ENCODE measurements at places on chromosomes 7 and 10.

- no peak for DNase-seq
These were observed 139.0 kb upstream of the FZD8 start for GRCh38 chr10:35780970-35781642.

GRCh38 chr7:49812534-49812933 is 39.1 kb downstream of the VWC2 start:
- DNase-seq: no peak

DNA sequence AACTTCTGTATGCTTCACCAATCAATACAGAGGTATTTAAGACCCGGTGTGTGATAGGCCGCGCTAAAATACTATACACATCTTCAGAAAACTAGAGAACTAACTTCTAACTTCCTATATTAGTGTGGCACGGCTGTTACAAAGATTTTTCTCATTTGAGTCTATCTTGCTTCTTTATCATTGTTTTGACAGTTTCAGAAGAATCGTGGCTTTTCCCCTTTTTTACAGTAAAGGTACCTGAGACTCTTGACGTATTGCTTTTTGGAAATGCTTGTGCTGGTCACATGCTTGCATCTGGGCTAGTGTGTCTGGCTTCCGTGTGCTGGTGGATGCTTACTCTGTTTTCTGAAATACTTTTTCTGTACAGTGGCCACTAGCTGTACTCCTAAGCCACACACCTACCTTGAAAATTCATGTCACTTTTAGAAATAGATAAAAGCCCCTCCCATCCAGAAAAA is 12.7 kb downstream of the IKZF1 start:
- DNase-seq: peak; percentile 51

GRCh38 chr7:135164357-135165061 is 6.0 kb downstream of the CYREN start:
- DNase-seq: no peak

- no peak for DNase-seq
These were observed 45.2 kb upstream of the EXOC4 start for GRCh38 chr7:133207687-133208086.

GRCh38 chr7:88401009-88401623 is 94.4 kb upstream of the STEAP4 start:
- DNase-seq: no peak

DNA sequence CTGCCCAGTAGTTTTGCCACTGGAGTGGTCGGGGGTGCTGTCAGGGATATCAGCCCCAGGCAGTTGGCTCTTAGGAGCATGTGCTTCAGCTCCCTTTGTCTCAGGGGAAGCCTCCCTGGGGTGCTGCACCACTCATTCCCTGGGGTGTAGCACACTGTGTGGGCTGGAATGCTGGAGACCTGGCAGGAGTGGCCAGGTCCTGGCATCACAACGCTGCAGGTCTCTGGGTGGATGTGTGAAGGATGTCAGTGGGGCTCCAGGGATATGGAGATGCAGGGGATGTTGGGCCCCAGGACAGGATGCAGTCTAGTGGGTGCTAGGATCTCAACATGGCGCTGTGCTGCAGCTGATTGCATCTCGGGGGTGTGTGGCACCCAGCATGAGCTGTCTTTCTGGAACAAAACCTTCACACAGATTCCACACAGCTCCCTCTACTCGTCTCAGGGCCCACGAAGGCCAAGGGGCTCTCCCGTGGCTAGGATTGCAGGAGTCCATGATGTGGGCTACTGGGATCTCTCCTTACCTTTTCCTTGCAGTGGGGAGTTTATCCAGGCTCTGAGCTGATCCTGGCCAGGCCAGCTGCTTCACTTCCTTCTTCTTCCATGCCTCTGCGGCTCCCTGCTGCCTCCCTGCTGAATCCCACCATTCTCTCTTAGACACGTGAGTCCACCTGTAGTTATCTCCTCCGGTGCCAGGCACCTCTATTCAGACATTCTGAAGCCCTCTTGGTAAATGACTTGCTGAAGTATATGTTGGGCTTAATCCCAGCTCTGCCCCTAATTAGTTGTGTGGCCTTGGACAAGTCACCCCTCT is 295.1 kb downstream of the RPS24 start:
- DNase-seq: no peak

DNA sequence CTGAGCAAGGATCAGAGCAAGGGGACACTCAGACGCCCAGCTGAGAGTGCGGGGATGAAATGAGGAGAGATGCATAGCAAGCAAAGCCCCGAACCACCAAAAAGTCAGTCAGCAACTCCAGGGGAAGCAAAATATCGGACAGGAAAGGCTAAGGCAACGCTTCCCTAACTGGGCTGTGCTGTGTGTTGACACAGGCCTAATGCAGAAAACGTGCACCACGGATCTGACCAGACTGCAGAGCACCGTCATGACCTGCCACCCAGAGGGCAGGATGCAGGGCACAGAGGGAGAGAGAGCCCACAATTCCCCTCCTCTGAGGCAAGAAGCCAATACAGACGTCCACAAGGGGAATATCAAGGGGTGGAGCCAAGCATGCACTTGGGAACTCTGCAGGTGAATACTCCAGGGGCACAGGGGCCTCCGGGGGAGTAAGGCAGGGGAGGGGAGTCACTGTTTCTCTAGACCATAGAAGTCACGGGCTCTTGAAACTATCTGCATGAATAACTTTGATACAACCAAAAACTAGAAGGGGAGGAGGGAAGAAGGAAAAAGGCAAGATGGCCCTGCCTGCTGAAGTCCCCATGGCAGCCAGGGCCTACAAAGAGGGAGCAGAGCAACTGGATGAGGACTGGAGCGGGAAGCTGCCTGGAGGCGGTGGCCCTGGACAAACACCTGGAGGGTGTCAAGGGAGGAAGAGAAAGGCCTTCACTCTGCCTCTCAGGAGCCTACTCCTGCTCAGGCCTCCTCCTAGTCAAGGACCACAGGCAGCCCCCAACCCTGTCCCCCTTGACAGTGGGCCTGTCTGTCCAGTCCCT is 26.2 kb downstream of the GRID1 start:
- DNase-seq: no peak

- no peak for DNase-seq
These were observed 21.2 kb downstream of the ZNF680 start for GRCh38 chr7:64541438-64542359.

GRCh38 chr7:1101563-1102431 is 13.9 kb downstream of the GPER1 start:
- DNase-seq: no peak

DNA sequence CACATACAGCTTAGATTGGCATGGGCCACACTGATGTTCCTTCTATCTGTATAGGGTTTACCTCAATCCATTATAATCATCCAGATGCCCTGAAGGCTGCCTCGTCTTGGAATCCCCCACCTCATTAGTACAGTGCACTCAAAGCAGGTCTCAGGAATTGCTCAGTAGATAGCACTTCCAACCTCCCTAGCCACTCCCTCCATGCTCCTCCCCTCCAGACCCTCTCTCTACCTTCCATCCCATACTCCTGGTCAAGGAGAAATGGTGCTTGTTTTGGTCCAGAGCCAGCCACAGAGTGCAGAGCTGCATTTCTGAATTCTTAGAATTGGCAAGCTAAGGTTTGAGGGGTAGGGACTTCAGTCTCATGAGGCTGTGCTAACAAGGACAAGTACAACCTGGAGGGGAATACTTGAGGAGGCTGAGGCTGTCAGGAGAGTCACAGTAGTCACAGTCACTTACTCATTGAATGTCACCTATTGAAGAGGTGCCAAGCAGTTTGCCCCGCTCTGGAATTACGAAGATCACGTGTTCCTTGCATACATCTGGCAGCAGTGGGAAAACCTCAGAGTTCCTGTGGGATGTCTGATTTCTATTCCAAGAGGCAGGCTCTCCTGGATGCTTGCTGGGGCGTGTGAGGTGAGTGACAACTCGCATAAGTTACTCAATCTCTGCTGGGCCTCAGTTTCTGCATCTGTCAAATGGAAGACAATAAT is 60.7 kb upstream of the ZNF746 start:
- DNase-seq: no peak

DNA sequence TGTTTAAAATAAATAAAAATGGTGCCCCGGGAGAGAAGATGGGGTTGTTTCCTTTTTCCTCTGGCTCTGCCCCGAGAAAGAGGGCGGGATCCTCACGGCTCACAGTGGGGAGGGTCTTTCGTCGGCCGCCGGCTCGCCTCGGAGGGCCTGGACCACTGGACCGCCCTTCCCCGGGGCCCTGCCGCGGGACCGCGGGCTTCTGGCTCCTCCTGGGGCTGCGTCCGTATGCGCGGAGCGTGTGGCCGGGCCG is 3.5 kb upstream of the IGF2BP3 start:
- DNase-seq: no peak

GRCh38 chr10:78628976-78629375 is 439.8 kb upstream of the ZMIZ1 start:
- no peak for DNase-seq

DNA sequence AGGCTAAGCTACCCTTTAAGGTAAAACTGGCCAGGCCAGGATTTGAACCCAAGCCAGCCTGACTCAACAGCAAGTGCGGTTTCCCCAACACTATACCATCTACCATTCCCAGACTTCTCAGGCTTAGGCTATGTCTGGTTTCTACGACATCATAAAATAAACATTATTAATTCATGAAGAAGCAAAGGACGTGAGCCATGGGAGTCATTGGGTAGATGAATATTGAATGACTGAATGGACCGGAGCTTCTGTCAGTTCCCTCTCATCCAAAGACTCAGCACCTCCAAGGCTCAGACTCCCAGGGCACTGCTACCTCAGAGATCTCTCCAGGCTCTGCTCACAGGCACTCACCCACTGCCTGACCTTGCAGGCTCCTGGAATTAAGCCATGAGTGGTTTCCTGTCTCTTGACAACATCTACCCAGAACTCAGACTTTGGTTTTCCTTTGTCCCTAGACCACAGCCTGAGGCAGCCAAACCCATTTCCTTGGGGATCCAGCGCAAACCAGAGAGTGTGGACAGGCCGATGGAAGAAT is 64.6 kb upstream of the STEAP1B start:
- DNase-seq: no peak

- DNase-seq: no peak
These were observed 20.7 kb downstream of the PDIA4 start for GRCh38 chr7:149007611-149008010.

DNA sequence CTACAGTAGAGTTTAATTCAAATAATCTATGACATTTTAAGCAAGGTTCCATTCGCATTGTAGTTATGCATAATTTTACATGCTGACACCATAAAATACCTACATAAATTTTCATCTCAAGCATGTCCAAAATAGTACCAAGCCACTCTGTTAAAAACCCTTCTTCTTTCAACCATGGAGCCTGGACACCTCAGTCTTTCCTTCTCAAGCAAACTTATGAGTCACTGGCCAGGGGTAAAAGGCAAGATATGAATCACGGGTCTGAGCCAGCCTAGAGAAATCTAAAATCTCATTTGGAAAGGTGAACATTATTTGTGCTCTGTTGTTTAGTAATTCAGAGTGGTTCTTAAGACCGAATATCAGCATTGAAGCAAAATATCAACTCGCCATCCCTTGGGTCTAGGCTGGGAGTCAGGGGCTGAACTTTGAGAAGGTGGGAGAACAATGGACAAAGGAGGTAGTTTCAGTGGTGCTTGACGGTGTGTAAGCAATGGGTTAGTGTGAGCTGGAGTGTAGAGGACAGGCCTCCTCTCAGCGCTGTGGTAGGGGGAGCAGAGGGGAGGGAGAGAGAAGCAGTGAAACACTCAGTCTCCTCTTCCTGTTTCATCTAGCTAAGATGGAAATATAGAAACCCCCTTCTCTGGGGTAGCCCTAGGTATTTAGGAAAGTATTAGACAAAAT is 19.1 kb upstream of the GPAM start:
- DNase-seq: no peak

- DNase-seq: no peak
These were observed 701.4 kb downstream of the SUGCT start for GRCh38 chr7:40836218-40836617.

DNA sequence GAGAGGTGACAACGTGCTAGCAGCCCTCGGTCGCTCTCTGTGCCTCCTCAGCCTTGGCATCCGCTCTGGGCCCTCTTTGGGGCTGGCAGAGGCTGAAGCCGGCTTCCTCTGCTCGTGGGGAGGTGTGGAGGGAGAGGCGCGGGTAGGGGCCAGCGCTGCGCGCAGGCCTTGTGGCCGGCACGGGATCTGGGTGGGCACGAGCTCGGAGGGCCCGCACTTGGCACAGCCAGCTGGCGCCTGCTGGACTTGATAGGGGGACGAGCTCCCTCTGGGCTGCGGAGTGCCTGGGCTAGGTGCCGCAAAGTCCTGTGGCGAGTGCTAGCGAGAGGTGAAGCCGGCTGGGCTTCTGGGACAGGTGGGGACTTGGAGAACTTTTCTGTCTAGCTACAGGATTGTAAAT is 170.7 kb downstream of the EXOC4 start:
- DNase-seq: no peak

GRCh38 chr10:6701289-6701688 is 121.2 kb upstream of the PRKCQ start:
- no peak for DNase-seq

- DNase-seq: no peak
These were observed 925.1 kb upstream of the CELF2 start for GRCh38 chr10:10092581-10092980.

- no peak for DNase-seq
These were observed 1.9 kb downstream of the CYP26A1 start for GRCh38 chr10:93075369-93076221.

GRCh38 chr7:133364959-133365690 is 112.2 kb downstream of the EXOC4 start:
- no peak for DNase-seq

GRCh38 chr10:113362645-113363091 is 190.2 kb upstream of the HABP2 start:
- no peak for DNase-seq

- DNase-seq: no peak
These were observed 53.9 kb upstream of the NRP1 start for GRCh38 chr10:33388382-33388781.

DNA sequence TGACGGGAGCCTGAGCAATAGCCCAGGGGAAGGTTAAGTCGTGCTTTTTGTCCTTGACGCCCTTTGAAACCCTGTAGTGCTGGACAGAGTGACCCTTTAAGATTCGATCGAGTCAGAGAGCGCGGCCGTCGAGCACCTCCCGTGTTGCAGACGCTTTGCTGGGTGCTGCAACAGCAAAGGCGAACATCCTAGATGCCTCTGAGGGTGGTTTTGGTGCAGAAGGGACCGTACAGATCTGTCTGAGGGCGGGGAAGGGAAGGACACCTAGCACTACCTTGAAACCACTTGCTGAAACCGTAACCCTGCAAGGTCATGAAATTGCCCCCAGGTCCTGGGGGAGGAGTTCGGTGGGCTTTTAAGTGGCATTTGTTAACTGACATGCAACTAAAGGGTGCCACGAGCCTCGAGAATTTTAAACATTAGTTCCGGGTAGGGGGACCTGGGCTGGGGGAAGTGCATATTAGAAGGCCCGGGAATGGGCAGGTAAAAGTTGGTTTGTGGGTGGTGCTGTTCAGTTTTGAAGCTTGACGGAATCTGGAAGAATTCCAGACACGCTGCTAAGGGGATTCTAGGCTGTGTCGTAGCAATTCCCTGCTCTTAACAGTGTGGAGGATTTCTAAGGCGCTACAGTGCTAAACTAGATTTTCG is 786 bp downstream of the ATP5F1C start:
- DNase-seq: no peak

GRCh38 chr7:55533050-55533728 is 39.1 kb downstream of the VOPP1 start:
- DNase-seq: peak; percentile 66

DNA sequence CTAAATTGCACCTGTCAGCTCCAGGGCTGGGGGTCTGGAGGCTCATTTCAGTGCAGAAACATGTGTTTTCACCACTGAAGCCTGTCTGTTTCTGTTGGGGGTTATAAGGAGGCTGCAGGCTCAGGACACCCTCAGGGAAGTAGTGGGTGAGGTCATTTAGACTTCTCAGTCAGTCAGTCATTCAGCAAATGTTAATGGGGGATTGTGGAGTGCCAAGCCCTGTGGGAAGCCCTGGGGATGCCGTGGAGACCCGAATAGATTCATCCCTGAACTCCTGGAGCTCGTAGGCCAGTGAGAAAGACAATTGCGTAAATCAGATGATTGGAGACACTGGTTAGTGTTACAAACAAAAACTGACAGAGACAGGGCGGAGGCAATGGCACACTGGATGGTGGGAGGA is 19.2 kb downstream of the LHPP start:
- DNase-seq: no peak

Data from activated naive CD4-positive, alpha-beta T cell treated with anti-CD3 and anti-CD28 coated beads, Interleukin-2, amount 50 U/mL, for 16 hours (primary cell).